ENCODE measurements at places on chromosomes 12 and 14.

DNA sequence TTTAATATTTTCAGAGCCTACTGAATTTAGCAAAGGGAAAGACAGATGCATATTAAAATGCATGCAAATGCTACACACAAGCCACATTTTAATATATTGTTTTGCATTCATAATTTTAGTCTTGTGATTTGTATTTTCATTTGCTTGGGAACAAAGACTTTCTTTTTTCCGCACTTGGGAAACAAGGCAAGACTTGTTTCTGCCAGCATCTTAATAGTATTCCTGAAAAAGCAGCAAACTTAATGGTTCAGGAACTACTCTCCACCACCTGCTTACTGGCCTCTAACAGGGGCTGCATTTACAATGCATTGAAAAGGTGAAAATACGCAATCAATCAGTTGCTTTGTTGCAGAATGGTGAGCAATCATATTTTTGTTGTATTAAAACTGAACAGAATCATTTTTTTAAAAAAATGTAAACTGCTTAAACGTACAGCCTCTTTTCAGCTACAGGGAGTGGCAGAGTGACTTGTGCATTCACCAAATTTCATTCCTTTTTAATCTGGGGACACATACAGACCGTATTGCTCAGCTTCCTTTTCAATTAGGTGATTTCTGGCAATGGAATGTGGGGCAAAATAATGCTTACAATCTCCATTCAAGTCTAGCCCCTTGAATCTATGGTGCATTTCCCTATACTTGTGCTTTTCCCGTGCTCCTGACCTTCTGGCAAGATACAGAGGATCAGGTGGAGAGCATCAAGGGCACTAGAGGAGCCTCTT, 144.1 kb upstream of the BTG1 start:
- ATAC-seq, result no peak

- ATAC-seq, result no peak
Measured at GRCh38 chr14:60278350-60278749, 29.3 kb downstream of the PPM1A start.

DNA sequence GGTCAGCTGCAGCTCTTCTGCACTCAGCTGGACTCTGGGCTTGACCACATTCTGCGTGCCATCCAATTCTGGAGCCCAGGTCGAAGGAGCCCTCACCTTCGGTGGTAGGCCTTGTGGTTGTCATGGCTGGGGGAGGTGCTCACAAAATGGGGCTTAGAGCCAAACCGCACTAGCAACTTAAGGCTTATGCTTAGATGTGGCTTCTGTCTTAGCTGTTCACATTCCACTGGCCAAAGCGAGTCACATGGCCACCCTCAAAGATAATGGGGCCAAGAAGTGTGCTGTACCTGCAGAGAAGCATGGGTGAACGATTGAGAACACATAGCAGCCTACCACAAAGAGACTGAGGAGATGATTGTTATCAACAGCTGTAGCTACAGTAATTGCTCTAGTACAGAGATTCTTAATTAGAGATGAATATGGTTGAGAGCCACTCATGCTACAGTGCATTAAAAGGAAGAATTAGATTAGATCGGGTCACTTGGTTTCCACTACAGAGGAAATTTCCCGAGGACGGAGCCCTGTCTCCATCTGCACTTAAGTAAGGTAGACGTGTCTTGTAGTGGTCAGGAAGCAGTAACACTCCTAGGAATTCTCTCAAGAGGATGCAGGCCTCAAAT, 334.6 kb upstream of the FKBP4 start:
- no peak for ATAC-seq

DNA sequence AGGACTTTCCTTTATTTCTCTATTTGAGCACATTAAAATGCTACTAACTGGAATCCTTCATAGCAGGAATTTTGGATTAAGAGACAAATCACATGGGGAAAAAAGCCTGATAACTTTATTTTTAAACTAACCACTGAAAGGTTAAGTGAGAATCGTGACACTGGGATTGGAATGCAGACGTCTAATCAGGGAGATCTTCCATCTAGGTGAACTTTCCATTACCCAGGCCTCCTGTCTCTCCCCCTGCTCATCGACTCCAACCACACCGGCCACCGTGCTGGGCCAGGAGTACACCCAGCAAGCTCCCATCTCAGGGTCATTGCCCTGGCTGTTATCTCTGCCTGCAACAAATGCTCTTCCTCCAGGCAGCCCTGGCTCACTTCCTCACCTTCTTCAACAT, 19.0 kb downstream of the PTGER2 start:
- ATAC-seq, result no peak

- no peak for ATAC-seq
Measured at GRCh38 chr14:95273001-95273978, 46.4 kb downstream of the CLMN start.

- no peak for ATAC-seq
Measured at GRCh38 chr14:39946807-39947206, 514.6 kb upstream of the FBXO33 start.

- ATAC-seq, result no peak
Measured at GRCh38 chr14:39722547-39723273, 290.5 kb upstream of the FBXO33 start.

GRCh38 chr14:106803379-106803778, 1277.0 kb downstream of the TMEM121 start:
- ATAC-seq, result no peak

DNA sequence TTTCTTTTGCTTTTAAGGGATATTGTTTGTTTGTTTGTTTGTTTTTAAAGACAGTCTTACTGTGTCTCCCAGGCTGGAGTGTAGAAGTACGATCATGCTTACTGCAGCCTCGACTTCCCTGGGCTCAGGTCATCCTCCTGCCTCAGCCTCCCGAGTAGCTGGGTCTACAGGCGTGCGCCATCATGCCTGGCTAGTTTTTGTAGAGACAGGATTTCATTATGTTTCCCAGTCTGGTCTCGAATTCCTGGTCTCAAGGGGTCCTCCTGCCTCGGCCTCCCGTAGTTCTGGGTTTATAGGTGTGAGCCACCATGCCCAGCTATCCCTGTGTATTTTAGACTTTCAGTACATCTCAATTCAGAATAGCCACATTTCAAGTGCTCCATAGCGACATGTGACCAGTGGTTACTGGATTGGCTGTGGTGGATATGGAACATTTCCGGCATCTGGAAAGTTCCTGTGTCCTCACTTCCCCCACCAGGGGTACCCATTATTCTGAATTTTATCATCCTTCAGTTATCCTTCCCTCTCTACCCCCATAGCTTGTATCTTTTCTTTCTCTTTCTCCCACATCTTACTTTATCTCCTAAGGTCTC, 61.1 kb downstream of the HRK start:
- ATAC-seq, result no peak

- ATAC-seq, result no peak
Measured at GRCh38 chr12:63804746-63805145, 25.0 kb downstream of the RXYLT1 start.

DNA sequence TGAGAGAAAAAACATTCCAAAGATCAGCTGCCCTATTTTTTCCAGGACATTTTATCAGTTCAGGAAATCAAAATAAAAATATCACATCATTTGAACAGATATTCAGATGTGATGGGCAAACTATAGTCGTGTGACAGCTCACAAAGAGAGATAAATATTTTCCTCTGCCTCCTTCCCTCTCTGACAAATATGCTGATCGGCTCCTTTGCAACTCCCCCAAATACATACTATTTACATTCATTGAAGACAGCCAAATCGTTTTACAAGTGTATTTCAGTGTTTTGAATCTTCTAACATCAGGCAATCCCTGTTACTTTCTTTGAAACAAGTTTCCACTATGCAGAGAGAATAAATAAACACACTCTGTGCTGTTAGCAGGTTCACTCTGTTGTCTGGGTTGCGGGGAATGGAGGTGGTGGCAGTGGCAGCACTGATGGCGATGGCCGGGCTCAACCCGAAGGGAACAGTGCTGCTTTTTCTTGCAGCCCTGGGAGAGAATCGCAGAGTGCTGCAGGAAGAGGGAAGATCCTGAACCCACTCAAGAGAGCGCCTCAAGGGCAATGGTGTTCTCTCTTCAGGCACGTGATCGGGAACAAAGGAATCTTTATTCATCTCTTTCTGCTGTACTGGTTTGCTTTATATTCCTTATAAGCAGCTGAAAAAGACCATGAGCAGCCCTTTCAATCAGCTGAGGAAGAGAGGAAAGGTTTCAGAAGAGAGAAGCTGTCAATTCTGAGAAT, 142.5 kb downstream of the PHLDA1 start:
- no peak for ATAC-seq

- no peak for ATAC-seq
Measured at GRCh38 chr14:67385618-67386017, 25.5 kb downstream of the EIF2S1 start.

DNA sequence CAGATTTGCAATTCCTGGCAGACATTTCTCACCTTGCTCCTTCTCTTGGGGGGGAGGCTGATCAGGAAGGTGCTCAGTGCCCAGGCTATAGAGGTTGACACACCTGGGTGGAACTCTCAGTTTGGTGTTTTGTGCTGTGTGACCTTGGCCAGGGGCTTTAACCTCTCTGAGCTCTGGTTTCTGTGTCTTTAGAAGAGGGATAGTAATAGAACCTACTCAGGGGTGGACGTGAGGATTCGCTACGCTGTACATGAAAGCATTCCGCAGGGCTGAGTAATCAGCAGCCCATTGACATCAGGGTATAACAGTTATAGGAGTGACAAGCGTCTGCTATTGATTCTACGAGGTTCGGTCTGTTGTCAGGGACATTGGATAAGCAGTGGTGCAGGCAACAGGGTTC, 98.1 kb downstream of the PHETA1 start:
- no peak for ATAC-seq

GRCh38 chr12:109678719-109679118, 34.9 kb upstream of the FAM222A start:
- ATAC-seq, result no peak

- ATAC-seq, result no peak
Measured at GRCh38 chr14:63662776-63663175, 21.1 kb upstream of the WDR89 start.

DNA sequence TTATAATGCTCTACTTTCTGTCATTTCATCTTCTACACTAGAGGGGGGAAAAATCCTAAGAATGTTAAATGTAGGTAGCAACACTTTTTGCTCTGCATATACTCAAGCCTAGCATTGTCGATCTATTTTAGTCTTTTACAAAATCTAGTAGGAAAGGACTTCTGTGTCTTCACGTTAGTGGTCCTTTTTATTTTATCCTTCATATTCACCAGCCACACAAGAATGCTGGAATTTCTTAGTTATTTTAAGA, 253.0 kb upstream of the FLRT2 start:
- no peak for ATAC-seq

DNA sequence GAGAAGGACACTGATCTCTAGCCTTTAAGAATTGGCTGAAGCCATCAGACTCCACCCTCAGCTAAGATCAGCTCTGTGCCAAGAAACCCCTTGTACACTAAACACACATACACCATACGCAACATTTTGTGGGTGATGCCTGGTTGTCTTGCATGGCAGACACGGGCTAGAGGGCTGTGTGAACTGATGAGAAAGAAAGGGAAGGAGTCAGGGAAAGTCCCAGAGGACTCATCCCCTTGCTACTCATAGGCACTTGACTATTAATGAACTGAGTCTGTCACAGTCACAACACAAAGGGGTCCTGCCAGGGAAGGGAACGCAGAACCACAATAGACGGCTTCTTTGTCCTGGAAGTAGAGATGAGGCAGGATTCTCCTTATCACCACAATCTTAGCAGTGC, 80.8 kb downstream of the EMP1 start:
- no peak for ATAC-seq

- no peak for ATAC-seq
Measured at GRCh38 chr12:69210661-69211060, 28.7 kb upstream of the CPSF6 start.

DNA sequence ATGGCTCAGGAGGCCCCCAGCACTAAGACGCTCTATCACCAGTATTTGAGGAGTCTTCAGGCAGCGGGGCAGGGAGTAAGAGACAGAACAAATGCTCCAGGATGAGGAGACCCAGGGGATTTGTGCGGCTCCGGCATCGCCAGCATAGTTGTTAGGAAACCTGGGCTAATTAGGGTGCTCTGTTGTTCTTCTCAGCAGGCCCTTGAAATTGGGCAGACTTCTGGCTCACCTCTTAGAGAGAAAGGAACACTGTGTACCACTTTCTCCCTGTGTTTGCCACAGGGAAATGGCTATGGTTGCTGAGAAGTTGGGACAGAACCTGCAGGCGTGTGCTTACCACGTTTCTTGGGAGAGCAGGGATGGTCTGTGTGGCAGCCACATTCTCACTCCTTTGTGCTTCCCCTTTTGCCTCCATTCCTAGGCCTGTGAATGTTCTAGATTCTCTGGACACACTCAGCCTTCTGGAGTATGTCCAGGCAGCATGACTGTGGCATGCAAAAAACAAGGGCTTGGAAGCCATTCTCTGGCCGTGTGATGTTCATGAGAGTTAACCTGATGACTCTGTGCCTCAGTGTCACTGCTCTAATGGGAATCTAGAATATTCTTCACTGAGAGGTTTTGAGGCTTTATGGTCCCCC, 109.0 kb downstream of the CHST11 start:
- no peak for ATAC-seq

GRCh38 chr14:32571995-32572866, 243.1 kb downstream of the AKAP6 start:
- no peak for ATAC-seq

GRCh38 chr12:109590566-109590965, 17.0 kb downstream of the MVK start:
- no peak for ATAC-seq

GRCh38 chr14:89618330-89618708, 201.3 kb upstream of the FOXN3 start:
- ATAC-seq, result no peak

GRCh38 chr14:79356040-79356439, 855.3 kb downstream of the DIO2 start:
- ATAC-seq, result no peak

GRCh38 chr12:13652105-13652504, 329.3 kb downstream of the GRIN2B start:
- no peak for ATAC-seq

DNA sequence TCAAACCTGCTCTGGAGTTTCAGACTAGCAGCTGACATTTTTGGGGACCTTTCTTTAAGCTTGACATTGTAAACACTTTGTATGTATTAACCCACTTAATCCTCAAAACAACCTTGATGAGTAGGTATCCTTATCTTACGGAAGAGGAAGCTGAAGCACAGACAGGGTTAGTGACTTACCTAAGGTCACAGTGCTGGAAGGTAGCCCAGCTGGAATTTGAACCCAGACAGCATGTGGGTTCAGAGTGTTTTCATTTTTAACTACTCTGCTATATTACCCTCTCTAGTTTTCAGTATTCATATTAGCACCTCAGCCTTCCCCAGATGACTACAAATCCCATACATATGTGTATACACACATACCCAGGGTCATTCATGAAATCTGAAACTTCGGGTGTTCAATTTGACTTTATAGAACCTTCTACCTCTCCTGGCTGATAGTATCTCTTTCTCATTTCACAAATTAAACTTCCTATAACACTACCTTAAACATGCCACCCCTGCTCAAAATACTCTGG, 13.9 kb downstream of the LPCAT3 start:
- no peak for ATAC-seq

GRCh38 chr12:76781321-76781720, 17.4 kb downstream of the ZDHHC17 start:
- ATAC-seq, result no peak

DNA sequence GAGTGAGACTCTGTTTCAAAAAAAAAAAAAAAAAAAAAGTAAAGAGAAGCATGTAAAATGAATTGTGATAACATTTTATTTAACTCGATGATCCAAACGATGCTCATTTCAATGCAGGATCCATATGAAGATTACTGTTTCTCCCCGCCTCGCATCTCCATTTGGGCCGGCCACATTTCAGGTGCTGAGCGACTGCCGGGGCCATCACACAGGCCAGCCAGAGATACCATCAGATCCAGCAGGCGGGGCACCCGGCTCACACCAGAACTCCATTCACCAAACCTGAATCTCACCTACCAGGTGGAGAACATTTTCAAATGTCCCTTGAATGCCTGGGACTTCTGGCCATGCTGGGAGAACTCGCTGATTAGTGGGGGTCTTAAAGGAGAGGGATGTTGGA, 18.0 kb upstream of the FZD10 start:
- no peak for ATAC-seq
